ENCODE measurements at places on chromosomes 5 and 9.

GRCh38 chr9:114696814-114697544 is 15.0 kb upstream of the TEX48 start:
- peak; percentile 32 for DNase-seq

DNA sequence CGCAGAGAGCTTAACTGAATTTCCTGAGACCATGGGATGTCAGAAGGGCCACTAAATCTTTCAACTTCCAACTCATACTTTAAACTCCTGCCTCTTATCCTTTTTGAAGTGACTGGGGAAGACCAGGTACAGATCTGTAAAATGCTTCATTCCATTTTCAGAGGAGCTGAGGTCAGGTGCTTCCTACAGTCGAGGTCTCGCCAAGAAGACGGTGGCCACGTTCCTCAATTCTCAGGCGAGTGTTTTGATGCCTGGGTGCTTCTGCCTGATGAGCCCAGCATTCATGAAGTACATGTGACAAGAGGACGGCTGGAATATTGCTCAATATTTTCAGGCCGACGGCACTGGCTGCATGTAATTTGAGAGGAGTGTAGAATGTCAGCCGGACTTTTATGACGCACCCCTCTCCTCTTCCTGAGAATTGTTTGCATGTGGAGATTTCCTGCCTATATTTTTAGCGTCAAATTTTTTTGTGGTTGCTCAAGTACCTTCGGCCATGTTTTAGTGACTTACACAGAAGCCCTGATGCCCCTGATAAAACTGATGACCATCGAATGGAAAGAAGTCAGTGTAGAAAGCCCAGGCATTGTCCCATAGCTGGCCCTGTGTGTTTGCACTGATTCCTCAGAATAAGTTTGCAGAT is 38.8 kb upstream of the GLRX start:
- no peak for DNase-seq

DNA sequence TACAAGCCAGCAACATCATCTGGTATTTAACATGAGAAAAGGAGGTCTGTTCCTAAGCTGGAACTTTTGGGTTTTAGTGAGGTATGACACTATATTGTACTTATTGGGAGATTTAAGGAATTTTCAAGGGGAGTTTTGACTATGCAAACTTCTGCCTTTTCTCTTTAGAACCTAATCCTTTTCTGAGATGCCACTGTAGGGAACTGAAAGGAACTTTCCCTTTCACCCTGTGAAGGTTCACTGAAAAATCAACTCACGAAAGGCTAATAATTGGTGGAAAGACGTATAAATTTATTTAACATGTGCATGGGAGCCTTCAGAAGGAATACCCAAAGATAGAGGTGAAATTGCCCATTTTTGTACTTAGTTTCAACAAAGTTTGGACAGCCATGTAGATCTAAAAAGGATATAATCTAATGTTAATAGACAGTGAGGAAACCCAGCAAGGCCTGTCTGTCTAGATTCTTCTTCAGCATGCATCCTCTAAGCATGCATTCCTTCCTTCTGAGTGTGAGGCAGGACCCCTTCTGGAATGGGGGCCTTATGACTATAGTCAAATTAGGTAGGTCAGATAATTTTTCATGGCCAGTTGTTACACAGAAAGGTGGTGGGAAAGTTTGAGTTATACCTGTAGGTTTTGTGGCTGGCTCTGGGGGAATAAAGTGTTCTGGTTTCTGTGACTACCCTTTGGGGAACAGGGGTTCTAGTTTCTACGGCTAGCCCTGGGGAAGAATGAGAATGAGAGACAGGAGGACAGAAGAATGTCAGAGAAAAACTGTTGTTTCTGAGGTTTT is 200.3 kb downstream of the C9orf152 start:
- no peak for DNase-seq

- DNase-seq = no peak
Observed at GRCh38 chr9:136185596-136186366, 19.1 kb downstream of the LHX3 start.
